ENCODE measurements at places on chromosomes 2 and 18.

DNA sequence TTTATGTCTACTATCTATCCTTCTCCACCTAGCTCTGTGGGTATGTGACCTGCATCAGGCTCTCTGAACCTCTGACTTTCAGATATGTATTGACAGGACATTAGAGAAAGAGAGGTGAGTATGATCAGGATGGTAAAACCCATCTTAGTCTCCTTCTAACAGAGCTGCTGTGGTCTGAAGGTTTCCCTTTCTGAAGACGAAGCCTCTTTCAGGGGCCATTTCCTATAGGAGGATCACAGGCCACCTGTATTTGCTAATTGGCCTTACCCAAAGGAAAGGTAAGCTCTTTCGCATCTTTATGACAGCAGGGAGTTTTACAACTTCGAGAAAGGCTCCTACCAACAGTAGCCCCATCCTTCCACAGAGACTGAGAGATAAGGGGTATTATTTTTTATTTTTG is 442.9 kb downstream of the KCNJ3 start:
- no peak for DNase-seq

GRCh38 chr18:3525870-3526420 is 76.0 kb downstream of the TGIF1 start:
- DNase-seq: peak; percentile 8

DNA sequence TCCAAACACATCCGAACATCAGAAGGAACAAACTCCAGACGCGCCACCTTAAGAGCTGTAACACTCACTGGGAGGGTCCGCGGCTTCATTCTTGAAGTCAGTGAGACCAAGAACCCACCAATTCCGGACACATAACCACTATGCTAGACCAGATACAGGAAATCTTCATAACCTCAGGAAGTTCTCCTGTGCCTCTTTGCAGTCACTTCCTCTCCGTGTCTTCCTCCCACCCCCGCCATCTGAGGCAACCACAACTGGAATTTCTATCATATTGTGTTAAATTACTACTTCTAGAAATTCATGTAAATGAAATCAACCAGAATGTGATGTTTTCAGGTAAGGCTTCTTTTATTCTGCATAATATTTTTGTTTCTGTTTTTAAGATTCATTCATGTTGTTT is 631.0 kb upstream of the NXPH2 start:
- no peak for DNase-seq

- peak; percentile 69 for DNase-seq
These were observed 23.2 kb downstream of the GPR39 start for GRCh38 chr2:132439703-132440398.

DNA sequence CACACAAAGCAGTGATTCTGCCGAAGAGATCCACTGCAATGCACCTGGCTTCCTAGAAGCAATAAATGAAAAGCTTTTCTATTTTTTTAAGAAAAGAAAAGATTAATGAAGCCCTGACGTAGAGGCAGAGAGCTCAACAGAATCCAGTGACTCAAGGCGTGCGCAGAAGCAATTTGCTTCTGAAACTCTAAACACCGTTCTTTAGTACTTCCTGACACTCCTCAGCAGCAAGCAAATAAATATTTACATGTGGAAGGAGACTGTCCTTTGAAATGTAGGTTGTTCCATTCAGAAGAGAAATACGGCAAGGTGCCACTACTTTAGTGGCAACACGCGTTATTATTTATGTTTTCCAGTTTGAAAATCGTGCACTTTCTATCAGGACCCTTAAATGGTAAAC is 126.2 kb upstream of the ZNF516 start:
- peak; percentile 24 for DNase-seq

DNA sequence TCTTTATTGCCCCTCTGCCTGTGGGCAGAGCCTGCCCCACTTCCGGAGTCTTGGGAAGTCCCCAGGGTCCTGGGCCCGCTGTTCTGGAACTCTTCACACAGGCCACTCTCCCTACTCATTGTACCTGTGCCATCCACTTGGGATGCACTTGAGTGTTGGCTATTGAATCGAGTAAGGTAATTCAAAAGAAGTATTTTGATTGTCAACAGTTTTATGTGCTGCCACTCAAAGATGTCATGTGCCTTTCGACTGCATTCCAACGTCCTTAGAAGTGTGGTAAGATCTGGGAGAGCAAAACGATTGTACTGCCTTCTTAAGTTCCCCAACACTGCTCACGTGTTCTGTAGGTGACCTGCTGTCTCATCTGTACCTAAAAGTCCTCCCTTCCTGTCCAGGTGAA is 77.0 kb upstream of the SMIM21 start:
- DNase-seq: no peak

GRCh38 chr2:231955758-231956472 is 5.6 kb upstream of the DIS3L2 start:
- peak; percentile 47 for DNase-seq

- no peak for DNase-seq
These were observed 24.1 kb upstream of the FZD7 start for GRCh38 chr2:202009581-202009980.

- peak; percentile 56 for DNase-seq
These were observed at the start of gene RNF144A for GRCh38 chr2:6917071-6917760. Gene RNF144A (plus strand): TSS chr2:6917412. CDS start chr2:6996927, 79,515 bp downstream.
